ENCODE measurements at places on chromosomes 4 and X. TPM values are rescaled to one million over a fixed set of nuclear protein-coding genes. Genes with fewer than 3 reads are reported as not detected.

DNA sequence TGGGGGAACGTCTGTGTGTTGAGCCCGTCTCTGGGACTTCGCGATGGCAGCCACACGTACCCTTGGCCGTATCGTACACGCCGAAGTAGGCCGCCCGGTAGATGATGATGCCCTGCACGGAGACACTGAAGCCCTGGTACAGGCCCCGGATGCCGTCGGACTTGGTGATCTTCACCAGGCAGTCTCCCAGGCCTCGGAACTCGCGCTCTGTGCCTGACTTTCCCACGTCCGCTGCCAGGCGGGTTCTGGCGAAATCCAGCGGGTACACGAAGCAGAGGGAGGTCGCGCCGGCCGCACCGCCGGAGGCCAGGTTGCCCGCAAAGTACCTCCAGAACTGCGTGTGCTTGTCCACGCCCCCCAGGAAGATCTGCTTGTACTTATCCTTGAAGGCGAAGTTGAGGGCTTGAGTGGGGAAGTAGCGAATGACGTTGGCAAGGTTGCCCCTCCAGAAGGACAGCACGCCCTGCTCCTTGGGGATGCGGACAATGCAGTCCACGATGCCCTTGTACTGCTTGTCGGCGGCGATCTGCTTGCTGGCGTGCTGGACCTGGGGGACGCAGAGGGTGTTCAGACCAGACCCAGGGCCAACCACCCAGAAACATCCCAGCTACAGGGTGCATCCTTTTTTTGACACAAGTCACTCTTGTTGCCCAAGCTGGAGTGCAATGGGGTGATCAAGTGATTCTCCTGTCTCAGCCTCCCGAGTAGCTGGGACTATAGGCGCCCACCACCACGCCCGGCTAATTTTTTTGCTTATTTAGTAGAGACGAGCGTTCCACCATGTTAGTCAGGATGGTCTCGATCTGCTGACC is 2.5 kb downstream of the SLC25A6 start:
- no peak for DNase-seq
- H3K36me3 ChIP-seq = peaks cover 5% of the 10 kb centered on the region
- peak overlapping the region; percentile 94 for H3K27ac ChIP-seq
- no peaks in the 10 kb centered on the region for H3K27me3 ChIP-seq
- H3K4me1 ChIP-seq = peaks cover 34% of the 10 kb centered on the region

DNA sequence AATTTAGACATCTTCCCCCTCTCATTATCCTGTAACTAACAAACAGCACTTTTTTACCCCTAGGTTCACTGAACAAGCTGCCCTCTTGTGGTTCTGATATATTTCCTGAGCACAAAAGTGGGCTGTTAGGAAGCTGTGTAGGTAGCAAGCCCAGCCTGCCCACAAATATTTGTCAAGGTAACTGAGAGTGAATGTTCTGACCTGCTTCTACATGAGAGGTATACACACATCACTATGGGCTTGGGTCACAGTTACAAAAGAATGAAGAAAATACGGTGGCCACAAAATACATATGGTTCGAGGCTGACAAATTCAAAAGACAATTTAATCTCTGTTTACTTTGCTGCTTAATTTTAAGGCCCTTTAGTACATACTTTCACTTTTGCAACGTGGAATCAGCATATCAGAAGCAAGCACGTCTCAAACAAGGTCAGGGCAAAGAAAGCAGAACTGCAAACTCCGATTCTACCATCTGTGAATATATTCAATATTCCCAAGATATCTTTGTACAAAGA is 78.7 kb downstream of the RBM47 start:
- DNase-seq = no peak
- H3K36me3 ChIP-seq = peaks cover 2% of the 10 kb centered on the region
- peak overlapping the region; percentile 80 for H3K4me3 ChIP-seq
- H3K27ac ChIP-seq = peak overlapping the region; percentile 83
- H3K4me1 ChIP-seq = peaks cover 18% of the 10 kb centered on the region
- no peaks in the 10 kb centered on the region for H3K27me3 ChIP-seq

DNA sequence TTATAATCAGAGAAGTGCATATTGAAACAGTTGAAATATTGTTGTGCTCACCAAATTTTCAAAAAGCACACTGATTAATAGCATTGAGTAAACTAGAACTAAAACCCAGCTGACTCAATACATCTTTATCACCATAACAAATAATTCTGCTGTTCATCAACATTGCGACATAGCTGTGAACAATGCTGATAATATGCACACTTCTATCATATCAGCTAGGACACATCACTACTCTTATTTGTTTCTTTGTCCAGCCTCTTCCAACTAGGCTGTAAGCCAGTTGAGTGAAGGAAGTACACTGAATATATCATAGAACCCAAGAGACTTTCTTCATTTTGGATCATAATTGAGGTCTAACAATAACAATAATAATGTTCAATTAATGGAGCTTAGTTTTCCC is 349.7 kb downstream of the IQCM start:
- H3K27ac ChIP-seq = no peak overlapping the region
- no peaks in the 10 kb centered on the region for H3K36me3 ChIP-seq
- H3K27me3 ChIP-seq = no peaks in the 10 kb centered on the region
- no peaks in the 10 kb centered on the region for H3K4me1 ChIP-seq
- DNase-seq = no peak
- no peak overlapping the region for H3K4me3 ChIP-seq

Gene SPARCL1
- total RNA-seq = not detected

DNA sequence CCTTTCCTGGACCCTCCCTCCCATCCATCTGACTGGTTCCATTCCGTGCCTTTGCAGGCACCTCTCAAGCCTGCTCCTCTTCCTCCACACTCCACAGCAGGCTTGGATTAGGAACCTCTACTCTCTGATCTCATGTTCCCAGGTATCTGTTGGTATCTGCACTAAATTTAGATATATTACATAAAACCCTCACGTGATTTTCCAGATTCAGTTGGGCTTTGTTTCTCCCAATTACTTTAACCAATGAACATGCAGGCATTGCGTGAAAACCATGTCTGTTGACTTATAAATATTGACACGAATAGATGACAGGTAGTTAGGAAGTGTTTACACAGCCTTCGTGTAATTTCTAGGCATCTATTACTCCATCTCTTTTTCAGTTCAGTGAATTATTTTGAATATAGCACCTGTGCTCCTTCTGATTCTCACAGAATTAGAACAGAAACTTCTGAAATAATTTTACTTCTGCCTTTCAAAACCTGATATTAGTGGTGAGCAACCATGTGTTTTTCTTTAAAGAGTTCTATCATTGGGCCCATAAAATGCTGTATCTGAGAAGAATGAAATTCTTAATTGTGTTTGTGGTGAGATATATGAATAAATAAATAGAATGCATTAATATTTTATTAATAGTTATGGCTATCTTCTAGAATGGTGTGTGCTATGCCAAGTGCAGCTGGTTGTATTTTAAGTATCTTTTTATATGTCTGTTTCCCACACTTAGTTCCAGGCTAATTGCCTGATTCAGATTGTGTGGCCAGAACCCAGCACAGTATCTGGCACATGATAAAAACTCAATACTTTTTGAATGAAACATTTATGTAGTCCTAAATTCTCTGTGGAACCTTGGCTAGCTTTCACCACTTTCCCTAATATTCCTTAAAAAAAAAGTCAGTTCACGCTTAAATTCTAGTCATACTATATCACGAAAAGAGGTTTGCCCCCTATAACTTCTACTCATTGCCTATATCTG is 304.8 kb downstream of the QDPR start:
- H3K4me3 ChIP-seq = no peak overlapping the region
- H3K27ac ChIP-seq = no peak overlapping the region
- H3K27me3 ChIP-seq = peaks cover 18% of the 10 kb centered on the region

DNA sequence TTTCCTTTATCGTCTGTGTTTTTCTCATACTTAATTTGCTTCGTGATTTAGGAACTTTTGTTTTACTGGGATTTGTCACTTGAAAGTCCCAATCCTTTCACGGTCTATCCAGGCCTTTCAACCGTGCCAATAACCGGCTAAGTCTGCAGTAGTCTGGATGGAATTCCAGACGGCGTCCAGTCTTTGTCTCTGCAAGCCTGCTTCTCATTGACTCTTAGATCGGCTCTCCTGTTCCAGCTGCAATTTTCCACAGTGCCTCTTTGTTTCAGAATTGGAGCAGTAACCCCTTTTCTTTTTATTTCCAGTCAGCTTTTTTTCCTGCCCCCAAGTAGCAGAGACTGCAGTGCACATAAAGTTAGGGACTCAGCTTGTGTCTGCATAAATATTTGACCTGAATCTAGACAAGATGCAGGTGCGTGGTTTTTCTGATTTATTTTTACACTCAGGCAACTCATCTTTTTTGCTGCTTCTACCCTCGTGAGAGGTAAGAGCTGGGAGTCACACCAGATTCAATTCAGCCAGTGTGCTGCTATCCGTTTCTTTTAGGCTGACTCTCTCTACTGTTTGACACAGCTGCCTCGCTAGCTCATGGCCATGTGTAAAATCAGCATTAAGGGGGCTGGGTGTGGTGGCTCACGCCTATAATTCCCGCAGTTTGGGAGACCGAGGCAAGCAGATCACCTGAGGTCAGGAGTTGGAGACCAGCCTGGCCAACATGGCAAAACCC is 37.4 kb upstream of the DHRSX start:
- DNase-seq = no peak
- no peak overlapping the region for H3K27ac ChIP-seq
- H3K27me3 ChIP-seq = peaks cover 29% of the 10 kb centered on the region
- no peaks in the 10 kb centered on the region for H3K4me1 ChIP-seq

All from T-helper 17 cell (primary cell).